ENCODE measurements at places on chromosomes 12 and 14.
A peak's percentile ranks its signal among the peaks of the same experiment; 100 is the strongest.

GRCh38 chr12:50924131-50924438 lies 28.3 kb upstream of the HIGD1C start:
- DNase-seq, result no peak

DNA sequence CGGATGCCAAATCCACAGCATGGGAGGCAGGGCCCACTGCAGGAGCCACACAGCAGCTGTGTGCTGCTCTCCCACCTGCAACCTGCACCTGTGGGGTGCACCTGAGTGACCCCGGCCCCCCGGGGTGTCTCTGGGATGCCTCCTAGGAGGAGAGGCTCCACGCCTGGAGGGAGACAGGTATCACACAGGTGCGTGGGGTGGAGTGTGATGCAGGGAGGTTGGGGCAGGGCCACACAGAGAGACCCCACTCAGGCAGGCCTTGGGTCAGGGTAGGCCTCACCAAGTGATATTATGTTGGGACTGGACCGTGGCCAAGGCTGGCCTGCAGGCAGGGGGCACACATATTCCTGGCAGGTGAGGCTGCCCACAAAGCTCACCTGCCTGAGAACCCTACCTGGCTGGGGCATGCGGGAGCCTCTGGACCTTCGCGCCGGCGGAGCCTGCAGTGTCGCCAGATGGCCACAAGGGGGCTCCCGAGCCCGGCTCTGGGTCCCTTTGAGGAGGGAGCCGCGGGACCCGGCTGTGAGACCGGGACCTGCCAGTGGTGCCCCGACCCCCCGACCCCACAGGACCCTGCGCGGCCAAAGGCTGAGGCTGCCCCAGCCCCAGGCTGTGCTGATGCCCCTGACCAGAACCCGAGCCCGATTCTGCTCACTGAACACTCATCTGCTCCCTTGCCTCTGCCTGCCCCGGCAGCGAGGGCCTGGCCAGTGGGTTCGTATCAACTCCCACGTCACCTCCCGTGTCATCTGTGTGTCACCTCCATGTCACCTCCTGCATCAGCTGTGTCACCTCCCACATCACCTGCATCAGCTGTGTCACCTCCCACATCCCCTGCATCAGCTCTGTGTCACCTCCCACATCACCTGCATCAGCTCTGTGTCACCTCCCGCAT lies 11.4 kb downstream of the TMEM121 start:
- peak; percentile 88 for DNase-seq

DNA sequence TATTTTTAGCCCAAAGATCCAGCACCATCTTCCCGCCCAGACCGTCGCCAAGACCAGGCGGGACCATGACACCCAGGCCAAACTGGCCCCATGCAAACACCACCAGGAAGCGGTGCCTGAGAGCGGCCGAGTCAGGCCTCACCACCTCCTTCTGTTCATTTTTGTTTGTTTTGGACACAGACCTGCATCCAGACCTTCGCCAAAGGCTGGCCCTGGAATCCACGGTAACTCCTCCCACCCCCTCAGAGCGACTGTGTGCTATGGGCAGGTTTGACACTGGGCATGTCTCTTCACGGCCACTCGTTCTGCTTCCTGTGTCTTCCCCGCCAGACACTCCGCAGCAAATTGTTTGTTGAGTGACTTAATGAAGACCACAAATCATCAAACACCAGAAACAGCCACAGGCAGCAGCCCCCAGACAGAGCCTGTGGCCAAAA lies 47.1 kb downstream of the NCOR2 start:
- no peak for DNase-seq

GRCh38 chr12:95126736-95127135 lies 53.3 kb upstream of the NR2C1 start:
- DNase-seq, result no peak

DNA sequence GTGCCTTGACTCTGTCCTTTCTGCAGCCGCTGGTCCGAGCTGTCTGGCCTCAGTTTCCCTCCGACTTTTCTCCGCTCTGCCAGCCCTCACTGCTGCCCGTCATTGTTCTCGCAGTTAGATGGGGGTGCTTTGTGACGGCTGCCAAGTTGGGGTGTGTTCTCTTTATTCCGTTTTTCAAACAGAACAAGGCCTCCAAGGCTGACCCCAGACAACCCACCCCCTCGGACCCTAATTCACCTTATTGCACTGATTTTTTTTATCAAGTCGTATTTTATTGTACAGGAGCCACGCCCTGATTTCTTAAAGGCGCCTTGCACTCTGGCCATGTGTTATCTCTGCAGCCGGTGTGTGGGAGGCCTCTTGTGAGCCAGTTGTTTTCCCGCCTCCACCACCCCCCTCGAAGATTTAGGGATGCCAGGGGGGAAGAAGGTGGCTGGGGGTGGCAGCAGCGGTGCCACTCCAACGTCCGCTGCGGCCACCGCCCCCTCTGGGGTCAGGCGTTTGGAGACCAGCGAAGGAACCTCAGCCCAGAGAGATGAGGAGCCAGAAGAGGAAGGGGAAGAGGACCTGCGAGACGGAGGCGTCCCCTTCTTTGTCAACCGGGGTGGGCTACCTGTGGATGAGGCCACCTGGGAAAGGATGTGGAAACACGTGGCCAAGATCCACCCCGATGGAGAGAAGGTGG lies 1.3 kb downstream of the VASH1 start:
- DNase-seq, result no peak

- no peak for DNase-seq
Measured at GRCh38 chr14:74500417-74501134, 7.0 kb downstream of the ISCA2 start.

- peak; percentile 60 for DNase-seq
Measured at GRCh38 chr12:108337235-108338223, 1.6 kb downstream of the CMKLR1 start.

- DNase-seq, result no peak
Measured at GRCh38 chr14:104421401-104421821, 158.2 kb upstream of the C14orf180 start.

- no peak for DNase-seq
Measured at GRCh38 chr12:49789992-49790391, 38.2 kb downstream of the NCKAP5L start.

DNA sequence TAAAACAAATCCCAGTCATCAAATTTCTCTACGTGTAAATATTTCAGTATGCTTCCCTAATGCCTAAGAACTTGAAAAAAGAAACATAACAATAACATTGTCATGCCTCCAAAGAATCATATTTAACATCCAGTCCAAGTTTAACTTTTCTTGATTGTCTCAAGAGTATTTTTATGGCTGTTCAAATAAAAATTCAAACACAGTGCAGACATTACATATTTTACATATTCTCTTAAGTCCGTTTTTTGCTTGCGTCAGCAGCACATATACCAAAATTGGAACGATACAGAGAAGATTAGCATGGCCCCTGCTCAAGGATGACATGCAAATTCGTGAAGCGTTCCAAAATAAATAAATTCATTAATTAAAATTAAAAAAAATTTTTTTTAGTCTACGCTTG lies 23.3 kb upstream of the EEA1 start:
- no peak for DNase-seq

- DNase-seq, result no peak
Measured at GRCh38 chr14:66540038-66540437, 32.1 kb downstream of the GPHN start.

DNA sequence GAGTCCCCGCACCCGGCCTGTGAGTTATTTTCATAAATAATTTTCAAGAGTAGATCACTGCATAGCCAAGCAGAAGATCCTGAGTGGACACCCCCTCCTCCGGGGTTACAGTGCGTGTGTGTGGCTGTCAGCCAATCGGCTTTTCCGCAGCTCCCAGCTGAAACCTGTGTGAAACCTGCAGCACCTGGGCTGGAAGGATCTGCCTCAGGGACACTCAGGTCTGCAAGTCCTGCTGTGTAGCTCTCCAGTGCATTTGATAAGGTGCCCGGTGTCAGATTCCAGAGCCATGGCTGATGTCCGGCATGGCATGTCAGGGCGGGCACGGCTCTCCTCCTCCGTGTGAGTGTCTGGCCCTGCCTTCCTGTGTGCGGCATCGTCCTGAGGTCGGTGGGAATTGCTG lies 124.8 kb downstream of the GLT1D1 start:
- DNase-seq, result no peak

DNA sequence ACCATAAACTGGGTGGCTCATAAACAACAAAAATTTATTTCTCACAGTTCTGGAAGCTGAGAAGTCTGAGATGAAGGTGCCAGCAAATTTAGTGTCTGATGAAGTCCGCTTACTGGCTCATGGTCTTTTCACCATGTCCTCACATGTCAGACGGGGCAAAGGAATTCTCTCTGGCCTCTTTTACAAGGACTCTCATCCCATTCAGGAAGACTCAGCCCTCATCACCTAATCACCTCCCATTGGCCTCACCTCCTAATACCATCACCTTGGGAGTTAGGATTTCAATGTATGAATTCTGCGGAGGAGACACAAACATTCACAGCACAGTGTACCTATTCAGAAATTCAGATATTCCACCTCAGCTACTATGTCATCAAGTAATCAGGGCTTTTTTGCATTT lies 357.6 kb downstream of the PAWR start:
- no peak for DNase-seq

GRCh38 chr14:89357655-89358297 lies 59.3 kb downstream of the FOXN3 start:
- DNase-seq, result no peak

DNA sequence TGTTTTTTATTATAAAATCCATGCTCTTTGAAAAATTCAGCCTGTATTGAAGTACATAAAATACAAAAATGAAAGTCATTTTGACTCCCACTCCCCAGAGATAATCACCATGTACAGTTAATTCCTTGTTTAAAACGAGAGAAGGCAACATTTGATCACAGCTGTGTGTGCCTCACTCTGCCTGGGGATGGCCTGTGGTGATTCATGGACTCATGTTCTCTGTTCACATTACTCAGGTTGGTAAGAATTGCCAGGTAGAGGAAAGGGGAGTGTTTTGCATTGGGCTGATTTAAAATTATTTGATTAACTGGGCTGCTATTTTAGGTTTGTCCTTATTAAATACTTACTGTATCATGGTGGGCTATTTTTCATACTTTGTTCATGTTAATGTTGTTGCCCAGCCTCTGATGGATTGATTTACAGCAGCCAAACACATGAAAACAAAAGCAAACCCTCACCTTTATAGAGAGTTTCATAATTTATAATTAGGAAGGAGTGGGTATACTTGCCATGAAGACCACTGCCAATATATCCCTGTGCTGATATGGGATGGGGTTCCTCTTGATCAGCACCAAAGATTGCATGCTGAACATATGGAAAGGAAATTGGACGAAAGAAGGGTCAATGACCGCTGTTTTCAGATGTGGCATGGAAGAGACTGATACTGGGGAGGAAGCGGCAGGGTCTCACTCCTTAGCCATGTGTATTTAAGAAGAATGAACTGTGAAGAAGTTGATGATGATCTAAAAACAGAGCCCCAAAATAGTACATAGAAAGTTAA lies 3.0 kb downstream of the ZBTB1 start:
- DNase-seq, result no peak

DNA sequence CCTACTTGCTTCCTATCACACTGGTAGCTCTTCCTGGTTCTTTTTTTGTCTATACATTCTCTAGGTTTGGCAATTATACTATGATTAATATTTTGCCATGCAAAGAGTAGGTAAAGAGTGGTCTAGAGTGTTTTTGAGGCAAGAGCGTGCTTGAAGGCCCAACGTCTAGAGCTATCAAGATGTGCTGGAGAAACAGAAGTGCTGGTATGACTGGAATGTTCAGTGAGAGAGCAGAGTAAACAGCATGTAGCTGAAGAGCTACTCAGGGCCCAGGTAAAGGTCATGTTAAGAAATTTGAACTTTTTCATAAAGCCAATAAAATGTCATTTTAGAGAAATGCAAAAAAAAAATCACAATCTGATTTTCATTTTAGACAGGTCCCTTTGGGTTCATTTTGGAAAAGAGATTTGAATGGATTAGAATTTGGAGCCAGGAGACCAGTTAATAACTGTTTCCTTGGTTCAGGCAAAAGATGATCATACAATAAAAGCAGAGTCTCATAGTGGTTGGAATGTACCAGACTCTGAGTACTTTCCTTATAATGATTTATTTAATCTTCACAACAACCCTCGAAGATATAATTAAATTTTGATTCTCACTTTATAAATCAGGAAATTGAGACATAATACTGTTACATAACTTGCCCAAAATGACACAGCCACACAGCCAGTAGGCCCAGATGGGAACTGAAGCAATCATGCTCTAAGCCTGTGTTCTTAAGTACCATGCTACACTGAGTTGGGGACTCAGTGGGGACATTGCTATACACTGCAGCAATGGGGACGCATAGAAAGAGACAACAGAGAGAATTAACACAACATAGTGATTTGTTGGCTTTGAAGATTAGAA lies 350.1 kb downstream of the NELL2 start:
- no peak for DNase-seq

DNA sequence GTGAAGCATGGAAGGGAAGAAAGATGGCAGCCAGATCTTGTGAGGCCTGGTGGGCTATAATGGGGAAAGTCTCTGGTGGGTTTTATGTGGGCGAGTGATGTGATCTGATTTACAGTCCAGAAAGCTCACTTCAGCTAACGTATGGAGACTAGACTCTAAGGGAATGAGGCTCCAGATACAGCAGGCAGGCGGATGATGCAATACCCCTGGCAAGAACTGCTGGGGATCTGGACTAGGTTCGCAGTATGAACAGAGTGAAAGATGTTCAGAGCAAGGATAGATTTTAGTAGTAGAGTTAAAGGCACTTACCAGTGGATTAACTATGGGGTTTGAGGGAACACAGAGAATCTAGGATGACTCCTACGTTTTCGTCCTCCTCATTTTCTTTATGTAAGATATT lies 253.1 kb downstream of the ANO2 start:
- DNase-seq, result no peak

DNA sequence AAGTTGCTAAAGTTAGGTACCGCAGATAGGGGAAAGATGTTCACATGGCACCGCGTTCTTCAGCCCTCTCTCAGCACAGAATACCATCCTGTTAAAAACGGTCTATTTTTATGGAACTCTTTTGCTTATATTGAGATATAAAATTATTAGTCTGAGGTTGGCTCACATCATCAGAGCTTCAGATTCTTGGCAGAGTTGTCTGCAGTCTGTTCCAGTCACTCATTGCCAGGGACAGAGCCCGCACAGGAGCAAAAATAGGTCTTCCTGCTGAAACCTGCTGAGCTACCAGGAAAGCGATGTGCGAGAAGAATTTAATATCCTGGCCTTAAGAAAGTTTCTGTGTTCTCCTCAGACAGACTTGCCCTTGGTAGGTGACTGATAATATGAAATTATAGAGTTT lies 249.8 kb downstream of the VRK1 start:
- DNase-seq, result no peak

DNA sequence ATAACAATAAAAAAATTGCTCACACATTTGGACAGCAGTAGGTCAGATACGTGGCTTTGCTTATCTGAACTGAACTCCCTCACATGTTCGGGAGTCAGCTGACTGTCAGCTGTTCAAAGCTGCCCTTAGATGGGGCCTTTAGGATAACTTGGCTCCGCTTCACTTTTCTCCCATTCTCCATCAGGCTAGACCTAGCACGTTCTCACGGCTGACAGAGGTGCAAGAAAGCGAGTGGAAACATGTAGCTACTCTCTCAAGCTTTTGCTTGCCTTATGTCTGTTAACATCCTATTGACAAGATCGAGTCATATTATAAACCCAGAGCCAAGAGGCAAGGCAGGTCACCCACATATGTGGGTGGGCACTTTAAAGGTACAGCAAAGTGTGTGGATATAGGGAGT lies 112.0 kb upstream of the PDZRN4 start:
- DNase-seq, result no peak

GRCh38 chr12:66678338-66679275 lies at the start of gene GRIP1:
Gene GRIP1, minus strand, starts transcription at chr12:66679076. Its CDS starts 172 bp downstream, at chr12:66678904.
- DNase-seq, result peak; percentile 28

- no peak for DNase-seq
Measured at GRCh38 chr14:88188745-88189416, 134.2 kb downstream of the KCNK10 start.

Data from HEK293T (cell line).